ENCODE measurements at places on chromosomes 5 and 9.

- DNase-seq, result no peak
Measured at GRCh38 chr9:26750162-26750561, 142.4 kb downstream of the CAAP1 start.

DNA sequence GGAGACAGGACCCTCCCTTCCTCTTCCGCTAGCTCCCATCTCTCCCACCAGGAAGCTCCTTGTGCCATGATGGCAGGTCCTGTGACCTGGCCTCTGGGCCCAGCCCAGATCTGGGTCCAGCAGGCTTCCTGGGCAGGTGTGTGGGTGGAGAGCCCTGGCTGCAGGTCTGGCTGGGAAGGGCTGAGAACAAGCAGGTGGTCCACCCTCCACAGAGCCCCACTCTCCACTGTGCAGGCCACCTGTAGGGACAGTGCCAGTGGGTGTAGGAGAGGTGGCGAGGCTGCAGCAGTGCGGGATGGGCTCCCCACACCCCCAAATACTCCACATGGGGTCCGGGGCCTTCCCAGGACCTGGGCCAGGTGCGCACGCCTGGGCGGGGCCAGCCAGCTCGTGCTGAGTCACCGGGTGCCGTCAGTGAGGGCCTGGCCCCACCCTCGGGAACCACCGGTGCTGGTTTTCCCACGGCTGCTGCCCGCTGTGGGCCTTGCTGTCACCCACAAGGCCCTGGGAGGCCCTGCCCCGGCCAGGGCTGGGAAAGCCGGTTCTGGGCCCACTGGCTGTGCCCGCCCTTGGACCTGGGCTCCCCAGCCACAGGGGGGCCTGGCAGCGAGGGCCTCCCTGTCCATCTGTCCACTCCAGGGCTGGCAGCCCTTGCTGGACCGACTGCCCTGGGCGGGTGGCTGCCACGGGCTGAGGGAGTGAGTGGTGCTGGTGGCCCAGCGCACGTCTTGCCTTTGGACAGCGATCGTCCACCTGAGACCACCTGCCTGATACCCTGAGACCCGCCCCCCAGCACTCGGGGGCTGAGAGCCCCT is 9.3 kb upstream of the NRARP start:
- DNase-seq, result no peak

GRCh38 chr9:84819491-84819991 is 150.0 kb downstream of the NTRK2 start:
- no peak for DNase-seq

DNA sequence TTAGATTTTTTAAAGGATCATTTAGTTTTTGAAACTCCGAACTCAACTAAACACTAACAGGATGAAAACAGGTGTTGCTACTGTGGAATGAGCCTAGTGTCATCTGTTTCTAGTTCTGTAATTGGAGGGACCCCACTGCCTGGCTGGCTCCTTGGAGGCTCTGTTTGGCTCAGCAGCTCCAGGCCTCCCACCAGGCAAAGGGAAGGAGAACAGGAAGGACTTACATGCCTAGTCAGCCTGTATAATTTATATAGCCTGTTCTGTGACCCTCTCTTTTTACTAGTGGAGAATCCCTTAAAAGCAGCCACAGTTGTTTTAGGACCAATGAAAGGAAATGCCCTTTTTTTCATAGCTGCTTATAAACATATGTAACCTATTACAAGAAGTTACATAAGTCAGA is 21.1 kb upstream of the C5orf24 start:
- no peak for DNase-seq

DNA sequence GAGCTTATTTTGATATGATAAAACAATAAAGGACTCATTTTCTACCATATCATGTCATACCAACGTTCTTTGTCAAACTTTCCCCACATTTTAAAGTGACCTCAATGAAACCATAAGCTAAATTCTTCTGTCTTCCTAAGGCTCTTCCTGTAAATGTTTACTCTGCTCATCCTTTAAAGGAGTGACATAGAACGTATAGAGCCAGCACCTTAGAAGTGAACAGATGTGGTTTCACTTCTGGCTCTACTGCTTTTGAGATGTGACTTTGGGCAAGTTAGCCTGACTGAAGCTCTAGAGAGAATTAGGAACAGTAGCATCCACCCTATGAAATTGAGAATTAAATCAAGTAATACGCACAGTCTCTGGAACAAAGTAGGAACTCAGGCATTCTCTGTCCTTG is 24.1 kb downstream of the SAR1B start:
- DNase-seq, result no peak

- DNase-seq, result no peak
Measured at GRCh38 chr5:178416206-178416882, 173.8 kb downstream of the COL23A1 start.

GRCh38 chr9:124256517-124257069 is 1.2 kb upstream of the NEK6 start:
- DNase-seq, result no peak

GRCh38 chr5:11520241-11520930 is 383.9 kb downstream of the CTNND2 start:
- no peak for DNase-seq

GRCh38 chr9:3191715-3192114 is 334.1 kb downstream of the RFX3 start:
- no peak for DNase-seq

GRCh38 chr5:38697013-38697412 is 140.6 kb upstream of the LIFR start:
- no peak for DNase-seq

GRCh38 chr5:150603052-150603451 is 37.4 kb upstream of the SYNPO start:
- no peak for DNase-seq

DNA sequence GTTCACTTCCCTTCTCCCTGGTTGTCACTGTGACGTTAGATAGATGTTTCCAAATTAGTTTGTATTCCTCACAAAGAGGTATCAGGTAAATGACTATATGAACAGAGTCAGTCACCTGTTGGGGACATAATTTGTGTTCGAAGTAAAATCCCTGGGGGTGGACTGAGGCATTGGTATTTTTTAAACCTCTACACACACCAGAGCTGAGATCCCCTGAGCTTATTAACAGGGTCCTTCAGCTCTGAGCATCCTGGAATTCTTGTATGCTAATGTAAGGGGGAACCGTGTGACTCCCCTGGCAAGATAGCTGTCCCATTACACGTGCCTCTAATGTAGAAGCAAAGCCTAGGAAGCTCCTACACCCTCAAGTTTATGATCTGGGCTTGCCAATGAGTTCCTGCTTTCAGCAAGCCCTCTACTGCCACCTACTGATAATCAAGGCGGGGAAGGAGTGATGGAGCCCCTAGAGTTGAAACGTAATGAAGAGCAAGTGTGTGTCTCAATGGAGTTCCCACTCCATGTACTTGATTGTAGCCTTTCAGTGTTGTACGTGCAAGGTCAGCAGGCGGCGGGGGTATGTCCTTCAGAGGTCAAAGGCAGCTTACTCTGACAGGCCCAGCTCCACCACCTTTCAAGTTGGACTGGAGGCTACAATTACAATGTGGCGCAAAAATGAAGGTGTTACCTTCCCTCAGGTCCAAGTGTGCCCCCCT is 14.4 kb downstream of the PRKACG start:
- DNase-seq, result peak; percentile 39

DNA sequence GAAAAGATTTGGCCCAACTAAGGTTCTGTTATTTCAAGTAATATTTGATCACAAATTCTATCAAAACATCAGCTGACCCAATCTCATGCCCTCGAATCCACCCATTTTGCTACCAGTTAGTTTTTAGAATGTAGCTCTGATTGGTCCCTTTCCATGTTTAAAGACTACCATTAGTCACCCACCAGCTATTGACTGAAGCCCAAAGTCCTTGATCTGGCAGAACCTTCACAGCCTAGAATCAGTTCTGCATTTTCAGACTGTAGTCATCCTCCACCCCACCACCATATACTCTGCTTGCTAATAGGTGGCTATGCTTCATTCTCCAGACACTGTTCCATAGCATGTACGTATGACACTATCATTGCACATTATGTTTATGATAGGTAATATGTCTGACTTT is 182.2 kb upstream of the TARS1 start:
- DNase-seq, result no peak

DNA sequence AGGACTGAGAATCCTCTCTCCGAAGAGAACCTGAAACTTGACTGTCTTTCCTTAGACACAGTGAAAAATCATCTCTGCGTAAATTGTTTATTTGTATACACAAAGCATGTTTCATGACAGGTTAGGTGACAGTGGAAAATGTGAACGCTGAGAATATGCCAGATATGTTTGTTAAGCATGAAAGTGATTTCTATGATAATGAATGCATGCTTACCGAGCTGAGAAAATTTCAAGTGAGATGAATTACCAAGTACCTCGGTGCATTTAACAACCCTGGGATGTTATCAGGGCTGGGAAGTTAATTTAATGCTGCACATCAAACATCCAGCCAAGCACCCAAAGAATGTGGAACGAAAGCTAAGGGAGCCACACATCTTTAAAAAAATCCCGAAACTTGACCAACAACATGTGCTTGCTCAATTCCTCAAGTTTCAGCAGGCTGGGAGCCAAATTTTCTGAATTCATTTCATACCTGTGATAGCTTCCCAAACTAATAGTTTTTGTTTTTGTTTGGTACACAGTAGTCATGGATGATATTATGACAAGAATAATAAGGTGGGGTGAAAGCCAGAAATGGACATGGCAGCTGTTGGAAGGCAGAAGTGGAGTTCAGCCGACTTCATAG is 336.9 kb downstream of the ARHGEF28 start:
- no peak for DNase-seq

DNA sequence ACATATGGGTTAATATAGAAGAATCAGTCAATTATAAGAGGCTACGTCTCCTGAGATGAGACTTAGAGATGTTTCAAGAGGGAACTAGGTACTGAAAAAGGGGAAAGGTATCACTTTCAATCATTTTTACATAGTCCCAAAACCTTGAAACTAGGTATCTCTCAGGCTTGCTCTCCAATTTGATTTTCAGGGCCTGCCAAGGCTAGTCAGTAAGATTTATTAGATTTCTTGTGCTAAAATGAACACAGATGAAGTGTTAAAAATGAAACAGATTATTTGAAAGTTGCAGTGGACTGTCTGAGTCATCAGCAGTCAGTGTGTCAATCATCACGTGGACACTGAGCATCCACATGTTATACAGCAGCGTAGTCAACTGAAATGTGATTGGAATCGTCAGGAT is 591.1 kb downstream of the DTWD2 start:
- DNase-seq, result no peak

GRCh38 chr5:54362992-54363625 is 52.7 kb upstream of the ARL15 start:
- no peak for DNase-seq

DNA sequence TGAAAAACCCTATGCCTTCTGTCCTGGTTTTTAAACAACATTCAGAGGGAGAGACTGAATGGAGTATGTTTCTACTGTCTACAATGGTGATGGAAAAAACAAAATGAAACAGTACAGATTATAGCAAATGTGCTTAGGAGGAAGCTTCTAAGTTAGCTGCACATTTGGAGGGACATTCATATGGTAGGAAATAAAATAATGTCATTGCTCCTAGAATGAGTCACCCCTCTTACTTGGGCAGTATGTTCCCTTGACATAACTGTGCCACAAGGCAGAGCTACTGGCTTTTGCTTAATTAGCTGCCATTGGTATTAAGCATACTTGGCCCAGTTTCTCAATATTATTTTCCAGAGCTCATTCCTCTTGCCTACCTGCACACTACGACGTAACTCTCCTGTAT is 128.9 kb downstream of the GDNF start:
- DNase-seq, result no peak

GRCh38 chr5:9834871-9835770 is 205.0 kb upstream of the TAS2R1 start:
- DNase-seq, result no peak

DNA sequence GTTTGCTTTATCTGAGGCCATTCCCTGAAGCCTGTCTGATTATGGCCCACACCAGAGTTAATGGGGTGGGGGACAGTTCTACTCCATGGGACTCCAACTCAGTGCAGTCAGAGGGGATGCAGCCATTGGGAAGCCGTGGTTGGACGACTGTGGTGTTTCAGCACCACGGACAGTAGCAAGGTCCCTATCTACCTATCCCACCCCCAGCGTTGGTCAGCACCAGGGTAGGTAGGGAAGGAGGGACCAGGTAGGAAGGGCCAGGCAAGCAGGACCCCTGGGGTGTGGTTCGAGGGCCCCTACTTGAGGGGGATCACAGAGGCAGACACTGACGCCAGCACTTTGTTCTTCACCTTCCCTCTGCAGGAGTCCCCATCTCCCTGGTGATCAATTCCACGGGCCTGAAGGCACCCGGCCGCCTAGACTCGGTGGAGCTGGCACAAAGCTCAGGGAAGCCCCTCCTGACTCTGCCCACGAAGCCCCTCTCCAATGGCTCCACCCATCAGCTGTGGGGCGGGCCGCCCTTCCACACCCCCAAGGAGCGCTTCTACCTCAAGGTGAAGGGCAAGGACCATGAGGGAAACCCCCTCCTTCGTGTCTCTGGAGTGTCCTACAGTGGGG is 33.2 kb downstream of the HMCN2 start:
- DNase-seq, result no peak

GRCh38 chr5:148455185-148455584 is 71.4 kb downstream of the FBXO38 start:
- no peak for DNase-seq

- no peak for DNase-seq
Measured at GRCh38 chr5:147437161-147437596, 72.7 kb downstream of the DPYSL3 start.

DNA sequence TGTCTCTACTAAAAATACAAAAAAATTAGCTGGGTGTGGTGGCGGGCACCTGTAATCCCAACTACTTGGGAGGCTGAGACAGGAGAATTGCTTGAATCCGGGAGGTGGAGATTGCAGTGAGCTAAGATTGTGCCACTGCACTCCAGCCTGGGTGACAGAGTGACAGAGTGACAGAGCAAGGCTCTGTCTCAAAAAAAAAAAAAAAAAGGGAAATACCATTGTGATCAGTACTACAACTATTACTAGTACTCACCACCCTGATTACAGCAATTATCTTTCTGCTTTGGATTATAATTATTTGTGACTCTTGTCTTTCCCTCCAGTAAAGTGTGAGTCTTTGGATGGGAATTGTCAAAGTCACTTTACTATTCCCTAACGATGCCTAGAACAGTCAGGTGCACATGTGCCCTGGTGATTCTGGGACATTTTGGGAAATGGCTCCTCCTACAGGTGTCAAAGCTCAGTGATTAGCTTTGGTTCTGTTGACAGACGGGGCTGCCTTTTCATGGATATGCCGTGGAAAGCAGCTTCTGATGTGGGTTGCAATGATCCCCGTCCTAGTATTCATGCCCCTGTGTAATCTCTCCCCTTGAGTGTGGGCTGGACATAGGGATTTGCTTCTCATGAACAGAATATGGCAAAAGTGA is 31.8 kb upstream of the FRRS1L start:
- DNase-seq, result no peak

- DNase-seq, result no peak
Measured at GRCh38 chr9:123420592-123421111, 64.7 kb downstream of the CRB2 start.

GRCh38 chr5:146345578-146346366 is 7.1 kb downstream of the POU4F3 start:
- no peak for DNase-seq

DNA sequence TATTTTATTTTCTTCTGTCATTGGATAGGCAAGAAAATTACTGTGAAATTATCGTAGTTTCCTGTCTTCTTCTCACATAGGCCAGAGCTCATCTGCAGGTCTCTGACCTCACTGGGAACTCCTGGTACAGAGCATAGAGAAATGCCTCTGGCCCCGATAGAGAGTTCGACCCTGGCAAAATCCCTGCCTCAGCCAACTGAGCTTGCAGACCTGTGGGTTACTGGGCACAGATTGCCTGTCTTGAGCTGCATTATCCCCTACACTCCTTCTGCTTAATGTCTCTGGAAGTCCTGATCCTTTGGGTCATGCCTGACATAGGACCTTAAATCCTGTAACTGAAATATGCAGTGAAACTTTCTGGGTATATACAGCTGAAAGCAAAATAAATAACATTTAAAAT is 439.3 kb upstream of the CTNND2 start:
- no peak for DNase-seq

- no peak for DNase-seq
Measured at GRCh38 chr5:7682379-7682778, 168.6 kb downstream of the CFAP90 start.
